ENCODE measurements at places on chromosomes 12 and 14.

DNA sequence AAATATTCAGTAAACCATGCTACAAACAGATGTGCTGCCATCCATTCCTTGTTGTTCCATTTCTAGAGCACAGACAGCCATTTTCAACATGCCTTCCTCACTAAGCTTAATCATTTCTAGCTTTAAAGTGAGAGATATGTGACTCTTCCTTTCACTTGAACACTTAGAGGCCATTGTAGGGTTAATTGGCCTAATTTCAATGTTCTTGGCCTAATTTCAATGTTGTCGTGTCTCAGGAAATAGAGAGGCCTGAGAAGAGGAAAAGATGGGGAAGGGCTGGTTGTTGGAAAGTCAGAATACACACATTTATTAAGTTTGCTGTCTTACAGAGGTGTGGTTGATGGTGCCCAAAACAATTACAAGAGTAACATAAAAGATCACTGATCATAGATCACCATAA is 435.1 kb downstream of the ZFP36L1 start:
- no peak for DNase-seq

DNA sequence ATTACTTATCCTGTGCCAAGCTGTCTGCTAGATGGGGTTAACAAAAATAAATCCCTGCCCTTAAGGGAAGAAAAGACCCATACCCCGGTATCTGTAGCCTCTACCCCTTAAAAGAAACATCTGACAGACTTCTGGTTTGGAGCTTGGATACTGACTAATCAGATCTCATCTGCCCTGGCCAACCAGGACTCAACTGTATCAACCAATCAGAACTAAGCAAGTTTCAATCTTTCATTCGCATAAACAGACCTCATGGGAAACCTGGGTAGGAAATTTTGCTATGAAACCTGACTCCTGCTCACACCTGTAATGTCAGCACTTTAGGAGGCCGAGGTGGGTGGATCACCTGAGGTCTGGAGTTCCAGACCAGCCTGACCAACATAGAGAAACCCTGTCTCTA is 26.4 kb upstream of the PRMT8 start:
- DNase-seq = no peak

DNA sequence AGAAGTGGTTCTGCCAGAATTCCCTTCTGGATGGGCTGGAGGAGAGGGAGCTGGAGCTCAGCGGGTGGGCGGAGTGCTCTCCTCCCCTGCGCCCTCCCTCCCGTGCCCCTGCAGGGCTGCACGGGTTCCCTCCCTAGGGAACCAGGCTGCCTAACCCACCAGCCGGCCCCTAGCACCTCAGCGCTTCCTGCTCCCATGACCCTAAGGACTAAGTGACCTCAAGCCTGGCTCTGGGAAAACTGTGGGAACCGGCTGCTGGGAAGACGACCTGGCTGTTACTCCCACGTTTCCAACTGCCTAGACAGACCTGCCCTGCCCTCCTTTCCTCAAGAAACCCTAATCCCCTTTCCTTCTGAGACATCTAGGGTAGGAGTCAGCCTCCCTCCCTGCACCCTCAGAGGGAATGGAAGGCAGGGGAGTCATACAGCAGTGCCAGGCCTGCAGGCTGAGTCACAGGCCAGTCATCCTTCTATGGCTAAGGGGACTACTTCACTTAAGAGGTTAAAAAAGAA is 31.5 kb downstream of the SLC6A12 start:
- DNase-seq = no peak

GRCh38 chr14:66395300-66395699 is 90.9 kb upstream of the CCDC196 start:
- no peak for DNase-seq

- no peak for DNase-seq
Observed at GRCh38 chr14:32726516-32726915, 212.2 kb upstream of the NPAS3 start.

- no peak for DNase-seq
Observed at GRCh38 chr12:72448089-72448488, 175.9 kb downstream of the TRHDE start.

DNA sequence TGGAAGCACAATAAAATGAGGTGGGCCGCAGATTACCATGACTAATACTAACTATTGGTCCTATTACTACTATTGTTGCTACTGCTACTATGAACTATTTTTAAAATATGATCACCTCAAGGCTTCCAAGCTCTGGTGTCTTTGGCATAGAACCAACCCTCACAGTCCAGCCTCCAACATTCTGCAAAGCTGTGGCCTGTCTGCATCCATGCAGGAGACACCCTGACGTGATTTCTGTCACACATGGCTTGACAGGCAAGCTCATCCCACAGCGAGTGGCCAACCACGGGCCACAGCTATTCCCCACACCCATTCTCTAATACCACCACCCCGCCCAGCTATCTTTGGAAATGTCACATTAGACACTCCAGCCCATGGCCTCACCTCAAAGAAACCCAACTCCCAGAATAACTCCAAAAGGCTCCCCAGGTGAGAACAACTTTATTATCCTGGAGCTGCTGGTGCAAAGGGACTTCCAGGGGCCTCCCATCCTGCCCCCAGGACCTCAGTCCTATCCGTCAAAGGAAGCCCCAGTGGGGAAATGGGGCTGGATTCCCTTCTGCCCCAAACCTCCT is 14.4 kb downstream of the ISCU start:
- no peak for DNase-seq

DNA sequence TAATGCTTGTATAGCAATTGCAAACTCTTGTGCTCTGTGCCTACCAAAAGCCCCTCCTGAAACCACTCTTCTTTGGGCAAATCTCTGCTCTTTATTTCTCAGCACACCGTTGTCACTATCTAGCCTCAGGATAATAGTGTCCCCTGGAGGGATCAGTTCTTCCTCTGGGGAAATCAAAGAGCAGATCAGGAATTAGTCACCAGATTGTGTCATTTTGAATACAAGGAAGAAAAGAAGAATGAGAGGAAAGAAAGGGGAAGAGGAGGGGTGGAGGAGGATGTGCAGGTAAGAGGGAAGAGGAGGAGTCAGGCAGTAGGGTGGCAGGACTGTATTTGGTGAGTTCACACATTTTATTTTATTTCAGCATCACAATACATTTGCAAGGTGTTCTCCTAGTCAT is 256.4 kb downstream of the GRIN2B start:
- DNase-seq = no peak

GRCh38 chr12:15772405-15773018 is 16.7 kb downstream of the EPS8 start:
- DNase-seq = no peak

DNA sequence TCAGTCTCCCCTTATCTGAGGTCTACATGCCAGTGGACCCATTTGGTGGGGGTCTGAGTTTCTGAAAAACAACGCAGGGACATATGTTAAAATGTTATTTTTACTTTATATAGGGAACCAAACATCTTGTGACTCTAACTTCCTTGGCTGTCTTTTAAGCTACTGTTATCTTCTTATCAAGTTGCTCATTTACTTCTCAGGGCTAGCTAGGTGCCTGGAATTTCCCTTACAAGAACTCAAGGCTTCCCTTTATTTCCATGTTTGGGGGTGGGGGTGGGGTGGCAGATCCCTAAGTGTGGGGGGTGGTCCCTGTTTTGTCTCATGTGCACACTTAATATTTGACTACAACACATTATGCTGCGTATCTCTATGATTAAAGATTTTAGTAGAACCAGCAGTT is 31.6 kb downstream of the PPP1R36 start:
- no peak for DNase-seq

- no peak for DNase-seq
Observed at GRCh38 chr12:43277651-43278540, 274.1 kb downstream of the ADAMTS20 start.

GRCh38 chr12:21615431-21615830 is 10.8 kb upstream of the GYS2 start:
- no peak for DNase-seq

DNA sequence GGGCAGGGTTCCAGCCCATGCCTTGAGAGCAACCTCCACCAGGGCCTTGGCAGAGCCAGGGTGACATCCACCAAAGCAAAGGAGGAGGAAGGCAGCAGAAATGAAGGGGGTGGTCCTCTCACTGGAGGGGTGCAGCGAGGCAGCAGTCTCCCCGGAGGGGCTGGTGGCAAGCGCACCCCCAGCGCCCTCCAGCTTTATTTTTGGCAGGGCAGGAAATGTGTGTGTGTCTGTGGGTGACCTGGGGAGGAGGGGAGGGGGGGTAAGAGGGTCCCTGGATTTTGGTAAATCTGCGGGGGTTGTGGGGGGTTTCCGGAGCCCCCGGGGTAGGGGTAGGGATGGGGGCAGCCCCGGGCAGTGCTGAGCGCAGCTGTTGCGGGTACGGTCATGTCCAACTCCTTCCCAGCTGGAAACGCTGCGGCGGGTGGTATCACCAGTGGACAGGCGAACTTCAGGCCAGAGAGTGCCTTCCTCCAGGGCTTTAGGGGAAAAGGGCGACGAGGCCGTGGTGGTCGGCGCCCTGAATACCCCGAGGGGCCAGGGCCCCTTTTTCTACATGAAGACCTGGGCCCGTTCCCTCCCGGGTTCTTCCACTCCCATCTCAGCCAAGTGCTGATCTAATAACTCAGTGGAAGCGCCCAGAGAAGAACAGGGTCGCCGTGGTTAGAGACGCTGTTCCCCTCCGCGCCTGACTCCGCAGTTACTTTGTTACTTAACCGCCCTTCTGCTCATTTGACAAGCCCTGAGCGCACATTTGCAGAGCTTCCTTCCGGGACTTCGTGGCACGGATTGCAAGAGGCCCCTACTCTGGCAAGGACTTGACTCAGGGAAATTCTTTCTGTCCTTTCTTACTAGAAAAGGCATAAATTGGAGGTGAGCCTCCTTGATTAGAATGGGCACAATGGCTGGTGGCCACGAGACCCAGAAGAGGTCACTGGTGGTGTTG is 55.2 kb downstream of the FOS start:
- DNase-seq = no peak

DNA sequence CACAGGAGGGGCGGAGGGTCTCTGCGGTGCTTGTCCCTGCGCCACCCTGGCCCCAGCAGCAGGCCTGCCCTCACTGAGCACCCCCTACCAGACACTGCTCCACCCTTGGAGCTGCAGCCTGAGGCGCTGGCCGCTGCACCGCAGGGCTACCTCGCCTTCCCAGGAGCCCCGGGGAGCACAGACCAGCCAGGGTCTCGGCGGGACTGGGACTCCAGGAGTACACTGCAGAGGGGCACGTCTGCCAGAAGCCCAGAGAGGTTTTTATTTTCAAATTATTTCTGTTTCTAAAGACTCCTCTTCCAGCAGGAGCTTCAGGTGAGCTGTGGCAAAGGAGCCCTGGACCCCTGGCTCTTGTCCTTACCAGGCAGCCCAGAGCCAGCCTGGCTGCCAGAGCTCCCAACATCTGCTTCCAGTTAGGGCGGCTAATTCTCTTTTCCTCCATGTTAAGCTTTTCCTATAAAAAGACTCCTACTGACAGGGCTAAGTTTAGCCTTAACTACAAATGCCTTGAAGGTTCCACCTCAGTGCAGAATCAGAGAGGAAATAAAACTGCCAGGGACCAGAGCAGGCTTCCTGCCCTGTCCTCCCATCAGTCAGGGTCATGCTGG is 26.4 kb downstream of the DEGS2 start:
- DNase-seq = no peak

GRCh38 chr12:124419292-124420040 is 124.6 kb downstream of the RFLNA start:
- peak; percentile 77 for DNase-seq

DNA sequence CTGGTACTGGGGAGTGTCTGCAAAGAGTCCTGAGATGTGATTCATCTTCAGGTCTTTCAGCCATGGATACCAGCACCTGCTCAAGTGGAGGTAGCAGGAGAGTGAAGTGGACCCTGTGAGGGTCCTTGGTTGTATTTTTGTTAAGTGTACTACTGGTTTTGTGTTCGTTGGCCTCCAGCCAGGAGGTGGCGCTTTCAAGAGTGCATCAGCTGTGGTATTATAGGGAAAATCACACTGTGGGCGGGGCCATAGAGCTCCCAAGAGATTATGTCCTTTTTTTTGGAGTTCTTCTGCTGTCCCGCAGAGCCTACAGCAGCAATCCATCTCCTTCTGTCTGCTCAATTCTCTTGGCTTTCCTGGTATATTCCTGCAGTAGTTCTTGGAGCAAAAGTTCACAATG is 66.8 kb downstream of the SPATA7 start:
- DNase-seq = no peak

GRCh38 chr12:45326358-45326975 is 110.6 kb downstream of the ANO6 start:
- DNase-seq = no peak

DNA sequence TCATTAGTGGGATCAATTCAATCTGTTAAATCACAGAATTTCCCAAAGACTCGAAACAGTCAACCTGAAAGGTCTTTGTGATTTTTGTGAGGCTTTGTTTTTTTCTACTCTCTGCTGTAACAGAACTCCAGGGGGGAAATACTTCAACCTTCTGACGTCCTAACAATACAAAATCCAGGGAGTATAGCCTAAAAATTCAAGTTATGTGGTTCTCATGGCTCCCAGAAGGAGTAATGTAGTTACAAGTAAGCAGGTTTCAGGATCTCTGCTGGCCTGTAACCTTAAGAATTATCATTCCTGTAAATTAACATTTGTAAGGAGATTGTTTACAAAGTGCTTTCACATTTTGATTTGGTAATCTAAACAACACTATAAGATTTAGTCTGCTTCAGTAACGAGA is 39.9 kb downstream of the VEZT start:
- no peak for DNase-seq

DNA sequence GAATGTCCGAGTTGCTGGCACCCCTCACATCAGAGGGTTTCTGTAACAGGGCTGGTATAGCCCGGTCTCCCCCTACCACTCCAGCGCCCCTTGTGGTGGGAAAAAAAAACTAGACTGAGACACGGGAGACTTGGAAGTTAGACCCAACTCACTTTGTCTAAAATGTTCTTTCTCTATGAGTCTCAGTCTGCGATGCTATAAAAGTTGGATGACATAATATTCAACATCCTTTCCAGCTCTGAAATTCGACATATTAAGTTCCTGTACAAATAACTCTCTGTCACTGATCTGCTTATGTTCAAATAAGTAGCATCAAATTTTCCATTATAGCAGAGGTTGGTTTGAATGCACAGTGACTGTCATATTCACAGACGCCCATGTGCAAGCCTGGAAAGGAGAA is 25.7 kb upstream of the TC2N start:
- no peak for DNase-seq

- no peak for DNase-seq
Observed at GRCh38 chr14:45400509-45400908, 147.5 kb upstream of the MIS18BP1 start.

GRCh38 chr12:113239811-113240331 is 18.6 kb downstream of the TPCN1 start:
- DNase-seq = no peak
